ENCODE measurements at places on chromosomes 3 and 15.
A peak's percentile ranks its signal among the peaks of the same experiment; 100 is the strongest.

DNA sequence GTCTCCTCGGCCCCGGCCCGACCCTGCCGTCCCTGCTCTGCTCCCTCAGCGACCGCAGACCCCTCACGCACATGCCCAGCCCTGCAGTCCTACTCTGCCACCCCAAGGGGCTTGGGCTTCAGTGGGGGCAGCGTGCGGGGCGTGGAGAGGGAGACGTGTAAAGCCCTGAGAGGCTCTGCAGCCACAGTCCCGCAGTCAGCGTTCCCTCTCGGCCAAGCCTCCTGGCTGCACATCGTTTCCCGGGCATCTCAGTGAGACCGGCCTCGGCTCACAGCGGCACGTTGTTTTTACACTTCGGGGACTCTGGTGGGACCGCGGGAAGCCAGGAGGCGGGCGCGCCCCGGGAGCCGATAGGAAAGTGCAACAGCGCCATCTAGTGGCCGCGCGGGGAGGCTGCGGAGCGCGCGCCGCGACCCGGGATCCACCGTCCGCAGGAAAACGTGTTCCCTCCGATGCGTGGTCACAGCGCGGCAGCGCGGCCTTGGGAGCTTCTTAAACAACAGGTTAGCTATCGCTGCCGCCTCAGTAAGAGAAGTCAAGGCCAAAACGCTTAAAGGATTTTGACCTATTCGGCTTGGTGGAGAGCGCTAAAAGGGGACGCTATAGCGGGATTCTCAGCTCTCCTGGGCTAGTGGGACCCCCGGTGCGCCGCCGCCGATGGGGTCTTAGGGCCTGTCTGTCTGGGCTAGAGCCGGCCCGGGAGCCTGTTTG, 226.8 kb upstream of the IGF1R start:
- DNase-seq = peak; percentile 93

DNA sequence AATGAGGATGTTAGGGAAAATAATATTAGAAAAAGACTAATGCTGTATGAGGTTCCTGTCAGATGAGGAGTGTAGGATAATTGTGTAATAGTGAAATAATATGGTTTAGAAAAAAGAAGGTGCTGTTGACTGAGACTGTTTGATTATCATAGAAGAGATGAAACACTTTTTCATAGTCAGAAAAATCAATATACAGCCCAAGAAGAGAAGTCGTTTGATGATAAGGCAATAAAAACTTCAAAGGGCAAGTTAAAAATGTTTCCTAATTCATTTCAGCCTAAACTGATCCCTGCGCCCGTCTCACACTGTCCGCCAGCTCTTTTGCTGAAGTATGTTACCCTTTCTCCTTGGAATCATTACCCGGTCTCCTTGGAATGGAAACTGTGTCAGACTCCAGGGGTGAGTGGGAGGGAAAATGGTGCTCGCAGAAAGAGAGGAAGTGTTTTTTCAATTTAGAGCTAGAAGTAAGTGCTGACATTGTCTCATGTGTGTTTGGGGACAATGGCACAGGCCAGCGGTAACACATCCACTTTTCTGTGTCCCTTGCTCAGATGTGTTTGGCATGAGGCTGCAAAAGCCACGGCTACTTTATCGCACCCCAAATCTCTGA, 23.6 kb downstream of the DUT start:
- DNase-seq = no peak

- DNase-seq = no peak
Measured at GRCh38 chr3:24043985-24044384, 98.9 kb downstream of the NR1D2 start.

- no peak for DNase-seq
Measured at GRCh38 chr3:159654183-159655134, 334.2 kb upstream of the IL12A start.

DNA sequence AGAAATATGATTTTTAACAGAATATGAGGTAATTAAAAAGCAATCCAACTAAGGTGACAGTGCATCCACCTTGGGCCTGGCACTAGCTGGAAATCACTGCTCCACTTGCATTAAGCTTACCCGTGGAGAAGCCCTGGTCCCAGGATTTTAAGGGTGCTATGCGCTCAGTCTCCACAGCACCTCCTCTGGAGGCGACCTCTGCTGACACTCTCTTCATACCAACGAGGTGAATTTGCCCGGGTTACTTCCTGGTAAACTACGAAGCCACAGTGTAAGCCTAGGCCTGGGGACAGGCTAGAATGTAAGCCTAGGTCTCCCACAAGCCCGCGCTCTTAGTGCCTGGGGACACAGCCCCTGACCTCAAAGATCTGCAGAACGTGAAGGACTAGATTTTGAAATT, 793 bp downstream of the APOD start:
- peak; percentile 77 for DNase-seq

Data from endodermal cell (in vitro differentiated cells).